ENCODE measurements at places on chromosomes 5 and 9. TPM values are rescaled to one million over a fixed set of nuclear protein-coding genes. Genes with fewer than 3 reads are reported as not detected.

FAM153A gene
- not detected for total RNA-seq

GRCh38 chr5:74232276-74232675 lies 408.3 kb downstream of the ENC1 start:
- DNase-seq = no peak

- DNase-seq = no peak
These were observed 63.6 kb upstream of the SLC12A2 start for GRCh38 chr5:128020012-128020411.

- DNase-seq = no peak
These were observed 7.3 kb downstream of the CSF1R start for GRCh38 chr5:150078802-150079689.
